Calu3 (cell line): ENCODE measurements at places on chromosomes 16 and 17. TPM values are rescaled to one million over a fixed set of nuclear protein-coding genes. Genes with fewer than 3 reads are reported as not detected.

MFAP4 gene
- not detected in 2 replicates for total RNA-seq

PRPSAP2 gene
- 24.6 and 33.0 TPM in 2 replicates for total RNA-seq

DNA sequence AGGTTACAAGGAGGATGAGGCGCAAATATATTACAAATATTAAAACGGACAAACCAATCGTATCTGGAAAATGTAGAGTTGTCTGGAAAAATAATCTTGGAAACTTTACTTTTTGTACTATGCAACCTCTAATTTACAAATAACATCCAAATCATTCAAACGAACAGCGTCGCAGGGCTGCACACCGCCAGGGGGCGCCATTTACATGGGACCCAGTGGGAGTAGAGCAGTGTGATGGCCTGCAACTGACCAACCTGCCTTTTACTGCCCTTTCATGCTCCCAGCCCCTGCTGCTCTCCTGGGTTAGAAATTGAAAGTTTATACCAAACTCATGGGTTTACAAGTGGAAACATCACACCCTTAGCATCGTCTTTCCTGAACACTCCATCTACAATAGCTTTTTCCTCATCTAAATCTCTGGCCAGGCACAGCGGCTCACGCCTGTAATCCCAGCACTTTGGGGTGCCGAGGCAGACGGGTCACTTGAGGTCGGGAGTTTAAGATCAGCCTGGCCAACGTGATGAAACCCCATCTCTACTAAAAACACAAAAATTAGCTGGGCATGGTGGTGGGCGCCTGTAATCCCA lies 10.0 kb downstream of the PITPNC1 start:
- no peak overlapping the region for H3K27ac ChIP-seq
- no peak overlapping the region for H3K4me3 ChIP-seq
- no peaks in the 10 kb centered on the region for H3K27me3 ChIP-seq
- peak; percentile 78 for DNase-seq
- peaks cover 20% of the 10 kb centered on the region for H3K4me1 ChIP-seq

GRCh38 chr16:25135254-25135878 lies 23.8 kb downstream of the LCMT1 start:
- H3K27me3 ChIP-seq: no peaks in the 10 kb centered on the region
- peaks cover 28% of the 10 kb centered on the region for H3K36me3 ChIP-seq
- no peak for DNase-seq
- peaks cover 4% of the 10 kb centered on the region for H3K4me1 ChIP-seq

GRCh38 chr16:58511933-58512815 lies 3.1 kb upstream of the SETD6 start:
- H3K4me1 ChIP-seq: peaks cover 12% of the 10 kb centered on the region
- DNase-seq: peak; percentile 89
- H3K27me3 ChIP-seq: no peaks in the 10 kb centered on the region
- H3K4me3 ChIP-seq: no peak overlapping the region

GRCh38 chr17:78853926-78854394 lies 13.3 kb upstream of the USP36 start:
- H3K4me1 ChIP-seq: no peaks in the 10 kb centered on the region
- H3K27ac ChIP-seq: no peak overlapping the region
- H3K4me3 ChIP-seq: no peak overlapping the region
- no peak for DNase-seq
- H3K27me3 ChIP-seq: no peaks in the 10 kb centered on the region

DNA sequence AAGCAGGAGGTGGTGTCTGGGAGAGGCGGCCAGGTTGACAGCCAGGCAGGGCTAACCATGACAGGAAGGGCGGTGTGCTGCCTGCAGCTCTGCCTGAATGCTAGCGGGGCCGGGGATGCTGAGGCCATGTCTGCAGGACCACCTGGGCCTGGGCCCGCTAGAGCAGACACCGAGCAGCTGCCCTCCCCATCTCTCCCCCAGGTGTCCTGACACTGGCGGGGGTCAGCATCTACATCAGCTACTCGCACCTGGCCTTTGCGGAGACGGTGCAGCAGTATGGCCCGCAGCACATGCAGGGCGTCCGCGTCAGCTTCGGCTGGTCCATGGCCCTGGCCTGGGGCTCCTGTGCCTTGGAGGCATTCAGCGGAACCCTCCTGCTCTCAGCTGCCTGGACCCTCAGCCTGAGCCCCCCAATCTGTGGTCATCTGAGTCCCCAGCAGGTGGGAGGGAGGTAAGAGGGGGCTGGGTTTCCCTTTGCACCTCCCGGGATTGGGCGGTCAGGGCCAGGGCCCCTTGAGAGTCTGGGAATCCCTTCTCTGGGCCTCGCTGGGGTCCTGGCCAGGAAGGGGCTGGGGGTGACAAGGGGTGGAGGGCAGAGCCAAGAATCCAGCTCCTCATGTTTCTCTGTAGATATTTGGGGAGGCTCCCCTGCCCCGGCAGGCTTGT lies 7.5 kb downstream of the TMEM235 start:
- no peaks in the 10 kb centered on the region for H3K4me1 ChIP-seq
- peaks cover 14% of the 10 kb centered on the region for H3K27me3 ChIP-seq
- no peaks in the 10 kb centered on the region for H3K36me3 ChIP-seq
- H3K4me3 ChIP-seq: no peak overlapping the region

DNA sequence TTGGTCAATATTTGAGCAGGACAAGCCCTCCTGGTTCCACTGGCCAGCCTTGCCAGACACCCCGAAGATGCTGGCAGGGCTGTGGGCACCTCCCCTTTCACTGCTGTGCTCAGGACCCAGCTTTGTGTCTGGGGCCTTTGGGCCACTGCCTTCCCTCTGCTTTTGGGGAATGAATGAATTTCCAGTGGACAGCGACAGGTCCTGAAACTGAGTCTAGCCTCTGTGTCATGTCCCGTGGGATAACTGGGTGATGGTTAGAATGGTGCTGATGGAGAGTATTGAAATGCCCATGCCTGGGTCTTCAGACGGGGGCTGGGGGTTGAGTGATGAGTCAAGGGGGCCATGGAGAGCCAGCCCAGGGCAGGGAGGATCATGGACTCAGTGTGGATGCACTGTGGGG lies 135.8 kb downstream of the FOXL1 start:
- peaks cover 7% of the 10 kb centered on the region for H3K27me3 ChIP-seq
- peaks cover 7% of the 10 kb centered on the region for H3K36me3 ChIP-seq
- no peak for DNase-seq
- H3K27ac ChIP-seq: no peak overlapping the region

GRCh38 chr16:1120577-1120941 lies 24.5 kb upstream of the C1QTNF8 start:
- peaks cover 90% of the 10 kb centered on the region for H3K27me3 ChIP-seq
- H3K4me3 ChIP-seq: no peak overlapping the region
- DNase-seq: no peak
- H3K27ac ChIP-seq: no peak overlapping the region
- H3K36me3 ChIP-seq: peaks cover 8% of the 10 kb centered on the region
- H3K4me1 ChIP-seq: no peaks in the 10 kb centered on the region

- peak overlapping the region; percentile 74 for H3K4me3 ChIP-seq
- peak overlapping the region; percentile 66 for H3K27ac ChIP-seq
- no peaks in the 10 kb centered on the region for H3K27me3 ChIP-seq
- DNase-seq: peak; percentile 71
These were observed 1.2 kb downstream of the ORMDL3 start for GRCh38 chr17:39926135-39926587.

DNA sequence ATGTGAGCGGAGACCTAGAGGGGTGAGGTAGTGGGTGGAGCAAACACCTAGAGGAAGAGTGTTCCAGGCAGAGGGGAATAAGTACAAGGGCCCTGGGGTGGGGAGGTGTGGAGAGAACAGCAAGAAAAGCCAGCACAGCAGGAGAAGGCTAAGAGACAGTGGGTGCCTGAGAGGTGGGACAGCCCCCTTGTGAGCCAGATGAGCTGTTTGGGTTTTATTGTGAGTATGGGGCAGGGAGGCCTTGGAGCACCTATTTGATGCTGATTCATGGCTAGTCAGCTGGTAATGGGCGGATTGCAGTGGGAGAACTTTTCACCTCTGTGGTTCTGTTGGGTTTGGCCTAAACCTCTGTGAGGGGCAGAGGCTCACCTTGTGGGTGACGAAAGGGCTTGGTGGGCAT lies 68.4 kb downstream of the ABCC1 start:
- DNase-seq: no peak
- peaks cover 50% of the 10 kb centered on the region for H3K36me3 ChIP-seq
- H3K27me3 ChIP-seq: no peaks in the 10 kb centered on the region
- no peak overlapping the region for H3K27ac ChIP-seq

HIGD1B gene
- not detected in 2 replicates for total RNA-seq

DNA sequence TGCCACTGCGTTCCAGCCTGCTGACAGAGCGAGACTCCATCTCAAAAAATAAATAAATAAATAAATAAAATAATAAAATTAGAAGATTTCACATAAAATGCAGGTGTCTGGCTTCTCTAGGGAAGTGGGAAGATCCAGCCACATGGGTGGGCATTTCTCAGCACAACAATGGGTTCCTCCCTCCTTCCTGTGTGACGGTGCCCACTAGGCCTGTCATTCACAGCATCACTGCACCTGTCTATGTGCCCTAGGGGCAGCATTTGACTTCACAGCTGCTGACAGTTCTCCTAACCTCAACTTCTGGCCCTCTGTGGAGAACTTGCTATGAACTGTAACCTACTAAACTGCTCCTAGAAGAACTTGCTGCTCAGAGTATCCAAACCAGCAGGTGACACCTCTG lies 3.0 kb downstream of the ABHD15 start:
- DNase-seq: no peak
- H3K4me3 ChIP-seq: no peak overlapping the region
- H3K36me3 ChIP-seq: peaks cover 47% of the 10 kb centered on the region
- no peaks in the 10 kb centered on the region for H3K4me1 ChIP-seq
- H3K27ac ChIP-seq: no peak overlapping the region

DNA sequence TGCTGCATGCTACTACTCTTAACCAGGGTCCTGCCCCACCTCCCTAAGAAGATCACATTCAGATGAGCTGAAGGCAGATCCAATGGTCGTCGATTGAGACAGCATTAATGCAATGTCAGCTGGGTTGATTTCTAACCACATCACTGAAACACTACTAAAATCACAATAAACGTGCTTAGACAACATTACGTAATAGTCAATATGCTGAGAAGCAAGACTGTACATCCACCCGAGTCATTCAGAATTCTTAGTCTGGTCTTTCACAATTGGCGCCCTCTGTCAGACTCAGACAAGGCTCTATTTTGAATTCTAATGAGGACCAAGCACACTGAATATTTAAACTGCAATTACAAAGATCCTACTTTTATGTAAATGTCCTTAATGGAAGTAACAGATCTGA lies 205.2 kb downstream of the STX8 start:
- peaks cover 11% of the 10 kb centered on the region for H3K4me1 ChIP-seq
- H3K27ac ChIP-seq: no peak overlapping the region
- no peaks in the 10 kb centered on the region for H3K36me3 ChIP-seq
- no peak overlapping the region for H3K4me3 ChIP-seq

MMP25 gene
- 0.27 and 0.31 TPM in 2 replicates for total RNA-seq

DNAAF8 gene
- total RNA-seq: 0.27 and 1.8 TPM in 2 replicates

GRCh38 chr17:72462814-72463213 lies 342.0 kb downstream of the SOX9 start:
- peak overlapping the region; percentile 20 for H3K4me3 ChIP-seq
- no peak overlapping the region for H3K27ac ChIP-seq
- no peaks in the 10 kb centered on the region for H3K27me3 ChIP-seq
